ENCODE measurements at places on chromosomes 5 and 9.

- DNase-seq: no peak
Observed at GRCh38 chr5:109223531-109223930, 186.2 kb downstream of the PJA2 start.

- no peak for DNase-seq
Observed at GRCh38 chr5:38069360-38069759, 189.0 kb upstream of the EGFLAM start.

- DNase-seq: no peak
Observed at GRCh38 chr9:133716564-133717112, 21.5 kb downstream of the SARDH start.

- no peak for DNase-seq
Observed at GRCh38 chr9:129568560-129569501, 52.1 kb downstream of the C9orf50 start.

GRCh38 chr5:141835928-141836670 is 42.1 kb downstream of the PCDH1 start:
- DNase-seq: no peak

- no peak for DNase-seq
Observed at GRCh38 chr5:157576678-157577077, 1.1 kb upstream of the ADAM19 start.

- no peak for DNase-seq
Observed at GRCh38 chr5:53024535-53024934, 35.4 kb downstream of the ITGA2 start.

GRCh38 chr5:54007827-54008777 is 302.3 kb downstream of the ARL15 start:
- DNase-seq: no peak

DNA sequence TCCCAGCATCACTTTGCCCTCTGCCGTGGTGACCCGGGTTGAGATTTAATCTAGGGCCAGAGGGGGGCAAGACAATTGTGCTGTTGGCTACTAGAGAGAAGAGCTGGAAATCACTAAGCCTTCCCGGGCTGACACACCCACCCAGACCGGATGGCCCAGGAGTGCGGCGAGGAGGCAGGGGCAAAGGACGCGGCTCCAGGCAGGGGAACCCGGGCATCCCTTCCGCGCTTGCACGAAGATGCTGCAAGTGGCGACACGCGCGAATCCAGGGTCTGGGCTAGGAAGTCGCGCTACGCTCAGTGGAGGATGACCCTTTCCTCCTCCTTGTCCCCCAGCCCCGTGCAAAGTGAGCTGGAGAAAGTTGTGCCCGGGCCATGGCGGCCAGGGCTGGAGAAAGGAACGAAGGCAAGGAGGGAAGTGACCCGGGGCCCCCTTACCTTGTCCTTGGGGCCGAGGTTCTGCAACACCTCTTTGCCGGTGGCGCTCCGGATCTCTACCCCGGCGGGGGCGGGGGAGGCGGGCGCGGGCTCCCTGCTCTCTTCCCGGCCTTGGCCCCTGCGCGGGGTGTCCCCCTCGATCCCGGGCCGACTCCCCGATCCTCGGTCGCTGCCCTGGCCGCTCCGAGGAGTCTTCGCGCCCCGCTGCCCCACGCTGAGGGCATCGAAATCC is 693 bp downstream of the DPYSL3 start:
- DNase-seq: no peak

DNA sequence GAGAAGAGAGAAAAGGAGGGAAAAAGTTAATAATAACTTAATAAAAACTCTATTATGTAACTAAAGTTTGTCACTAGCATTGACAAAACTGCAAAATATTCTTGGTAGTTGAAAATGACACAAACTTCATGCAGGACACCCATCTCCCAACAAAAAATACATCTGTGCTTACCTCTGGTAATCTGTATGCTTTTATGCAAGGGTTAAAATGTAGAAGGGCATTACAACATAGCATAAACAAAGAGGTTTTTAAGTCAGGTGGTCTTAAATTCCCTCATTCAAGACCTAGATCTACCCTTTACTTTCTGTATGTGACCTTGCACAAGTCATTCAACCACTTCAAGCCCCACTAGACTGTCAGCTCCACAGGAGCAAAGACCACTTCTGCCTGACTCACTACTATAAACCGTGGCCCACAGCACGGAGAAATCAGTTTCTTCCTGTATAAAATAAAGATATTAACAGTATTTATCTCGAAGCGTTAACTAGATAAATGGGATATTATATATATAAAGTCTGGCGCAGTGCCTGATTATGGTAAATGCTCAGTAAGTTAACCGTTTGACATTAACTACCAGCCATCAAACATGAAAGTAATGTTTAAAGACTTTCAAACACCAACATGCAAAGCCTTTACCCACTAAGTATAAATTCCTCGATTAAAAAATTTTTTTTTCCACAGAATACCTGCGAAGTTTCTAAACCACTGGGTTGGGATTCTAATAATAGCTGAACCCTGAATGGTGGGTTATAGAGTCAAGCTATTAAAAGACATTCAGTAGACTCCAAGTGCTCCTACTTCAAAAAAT is 2.0 kb downstream of the FBXL17 start:
- DNase-seq: no peak

DNA sequence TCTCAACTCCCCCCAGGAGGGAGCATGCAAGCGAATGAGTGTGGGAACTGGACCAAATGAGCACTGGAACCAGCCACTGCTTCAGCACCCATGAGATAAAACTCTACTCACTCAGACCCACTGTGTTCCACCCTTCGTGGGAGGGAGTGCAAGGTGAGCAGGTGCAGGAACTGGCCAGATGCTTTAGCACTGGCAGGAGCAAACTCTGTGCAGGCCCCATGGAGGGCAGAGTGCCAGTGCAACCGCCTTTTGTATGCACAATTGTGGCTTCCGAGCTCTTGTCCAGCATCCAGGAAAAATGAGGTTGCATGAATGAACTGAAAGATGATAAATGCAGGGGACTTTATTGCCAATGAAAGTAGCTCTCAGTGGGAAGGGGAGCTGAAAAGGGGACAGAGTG is 67.4 kb upstream of the CCDC112 start:
- DNase-seq: no peak

Data from activated CD8-positive, alpha-beta memory T cell treated with anti-CD3 and anti-CD28 coated beads for 4 hours (primary cell).